ENCODE measurements at places on chromosomes 1 and 21.
A peak's percentile ranks its signal among the peaks of the same experiment; 100 is the strongest.

GRCh38 chr1:54812801-54813484, 11.8 kb upstream of the TTC22 start:
- DNase-seq, result no peak

DNA sequence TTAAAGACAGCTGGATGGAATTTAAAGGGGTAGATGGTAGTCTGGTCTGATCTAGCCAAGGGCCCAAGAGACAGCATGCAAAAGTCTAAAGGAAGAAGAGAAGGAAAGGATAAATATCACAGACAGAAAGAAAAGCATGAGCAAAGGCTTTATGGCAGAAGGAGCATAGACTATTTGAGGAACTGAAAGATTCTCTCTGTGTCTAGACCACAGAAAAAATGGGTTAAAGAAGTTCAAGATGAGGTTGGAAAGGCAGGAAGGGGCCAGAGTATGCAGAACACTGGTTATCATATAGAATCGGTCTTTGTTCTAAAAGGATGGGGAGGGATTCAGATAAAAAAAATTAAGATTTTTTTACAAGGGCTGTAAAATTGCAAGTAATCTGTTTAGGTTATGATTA, 136.8 kb upstream of the SGIP1 start:
- DNase-seq, result no peak

DNA sequence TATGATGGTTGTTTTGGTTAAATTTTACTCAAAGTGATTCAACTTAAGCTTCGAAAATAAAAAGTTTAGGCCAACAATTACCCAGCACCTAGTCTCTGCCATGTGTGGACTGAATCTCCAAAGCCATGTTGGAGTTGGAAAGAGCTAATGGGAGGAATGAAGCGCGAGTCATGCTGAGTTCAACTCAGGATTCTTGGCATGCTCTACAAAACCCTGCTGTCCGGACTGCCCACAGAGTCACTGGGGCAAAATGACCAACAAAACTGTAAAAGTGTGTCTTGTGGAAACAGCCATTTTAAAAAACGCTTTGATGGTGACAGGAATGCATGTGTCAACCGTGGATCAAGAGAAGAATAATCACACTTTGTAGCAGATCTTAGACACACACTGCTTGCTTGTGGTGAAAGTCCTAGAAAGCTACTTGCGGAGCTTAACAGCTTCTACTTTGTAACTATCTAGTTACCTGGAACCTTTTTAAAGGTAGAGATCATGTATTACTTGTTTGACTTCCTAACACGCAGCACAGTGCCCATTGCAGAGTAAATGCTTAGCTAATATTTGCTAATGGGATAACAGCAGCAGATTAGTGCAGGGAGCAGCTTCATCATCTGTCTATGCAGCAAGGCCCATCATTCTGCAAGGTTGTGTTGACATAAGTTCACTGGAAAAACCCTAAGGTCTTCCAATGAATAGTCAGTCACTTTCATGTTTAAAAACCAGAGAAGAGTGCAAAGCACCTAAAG, 7.0 kb upstream of the GBP6 start:
- DNase-seq, result no peak

DNA sequence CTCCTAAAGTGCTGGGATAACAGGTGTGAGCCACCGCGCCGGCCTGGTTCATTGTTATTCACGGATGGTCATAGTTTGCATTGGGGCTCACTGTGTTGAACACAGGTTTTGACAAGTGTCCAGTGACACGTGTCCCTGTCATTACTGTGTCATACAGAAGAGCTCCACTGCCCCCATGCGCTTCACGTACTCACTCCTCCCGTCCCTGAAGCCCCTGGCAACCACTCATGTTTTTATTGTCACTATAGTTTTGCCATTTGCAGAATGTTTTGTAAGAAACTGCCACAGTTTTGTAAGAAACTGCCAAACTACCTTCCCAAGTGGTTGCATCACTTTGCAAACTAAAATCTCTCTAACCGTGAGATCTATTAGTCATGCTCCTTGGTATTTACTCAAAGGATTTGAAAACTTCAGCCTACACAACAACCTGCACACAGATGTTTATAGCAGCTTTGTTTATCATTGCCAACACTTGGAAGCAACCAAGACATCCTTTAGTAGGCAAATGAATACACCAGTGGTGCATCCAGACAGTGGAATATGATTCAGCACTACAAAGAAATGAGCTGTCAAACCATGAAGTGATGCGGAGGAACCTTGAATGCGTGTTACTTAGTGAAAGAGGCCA, 163.2 kb upstream of the COL6A1 start:
- DNase-seq, result peak; percentile 13

DNA sequence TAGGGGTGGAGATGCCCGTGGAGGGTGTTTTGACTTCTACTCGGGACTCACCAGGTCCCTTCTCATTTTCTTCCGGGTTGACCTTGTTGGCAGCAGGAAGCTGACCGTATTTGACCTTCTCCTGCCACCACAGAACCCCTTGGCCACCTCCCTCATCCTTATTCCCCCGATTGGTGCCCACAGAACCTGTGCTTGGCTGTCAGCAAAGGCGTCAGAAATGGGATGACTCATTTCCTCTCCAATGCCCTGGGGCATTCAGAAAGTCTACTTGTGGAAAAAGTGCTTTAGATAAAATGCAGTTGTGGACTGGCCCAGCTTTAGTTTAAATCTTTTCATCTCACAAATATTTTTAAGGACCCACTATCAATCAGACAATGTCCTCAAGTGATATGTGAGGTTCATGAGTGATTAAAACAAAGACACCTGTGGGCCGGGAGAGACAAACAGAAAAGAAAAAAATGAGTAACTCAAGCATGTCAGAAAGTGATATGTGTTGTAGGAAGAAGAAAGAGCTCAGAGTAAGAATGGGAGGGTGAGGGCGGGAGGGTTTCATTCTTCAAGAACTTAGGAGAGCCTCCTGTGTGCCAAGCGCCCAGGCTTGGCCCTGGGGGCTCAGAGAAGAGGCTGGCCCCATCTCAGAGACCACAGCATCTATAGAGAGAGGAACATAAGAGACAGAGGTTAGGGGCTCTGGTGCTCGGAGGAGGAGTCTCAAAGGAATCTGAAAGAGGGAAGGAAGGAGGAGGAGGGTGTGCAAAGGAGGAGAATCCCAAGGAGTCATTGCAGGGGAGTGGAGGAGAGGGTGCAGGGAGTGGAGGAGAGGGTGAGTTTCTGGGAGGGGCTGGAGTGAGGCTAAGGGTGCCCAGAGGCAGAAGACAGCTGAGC, 221.6 kb upstream of the VAMP3 start:
- DNase-seq, result peak; percentile 4

- DNase-seq, result no peak
Observed at GRCh38 chr1:157274698-157275534, 136.7 kb upstream of the ETV3 start.

GRCh38 chr1:3078430-3078861, 9.4 kb downstream of the PRDM16 start:
- no peak for DNase-seq

GRCh38 chr21:42837421-42838211, 41.7 kb downstream of the WDR4 start:
- no peak for DNase-seq

DNA sequence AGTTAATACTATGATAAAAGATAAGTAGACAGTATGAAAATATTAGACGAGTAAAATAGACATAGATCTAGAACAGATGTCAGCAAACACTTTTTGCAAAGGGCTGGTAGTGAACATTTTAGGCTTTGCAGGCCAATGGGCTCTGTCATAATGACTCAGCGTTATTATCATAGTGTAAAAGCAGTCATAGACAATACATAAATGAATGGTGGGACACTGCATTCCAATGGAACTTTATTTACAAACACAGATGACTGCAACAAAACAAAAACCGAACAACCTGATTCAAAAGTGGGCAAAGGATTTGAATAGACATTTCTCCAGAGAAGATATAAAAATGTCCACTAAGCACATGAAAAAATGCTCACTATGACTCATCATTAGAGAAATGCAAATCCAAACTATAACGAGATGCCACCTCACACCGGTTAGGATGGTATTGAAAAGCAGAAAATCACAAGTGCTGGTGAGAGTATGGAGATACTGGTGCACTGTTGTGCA, 7.3 kb downstream of the GSTM5 start:
- no peak for DNase-seq

- no peak for DNase-seq
Observed at GRCh38 chr1:116175611-116176010, 64.4 kb downstream of the MAB21L3 start.

DNA sequence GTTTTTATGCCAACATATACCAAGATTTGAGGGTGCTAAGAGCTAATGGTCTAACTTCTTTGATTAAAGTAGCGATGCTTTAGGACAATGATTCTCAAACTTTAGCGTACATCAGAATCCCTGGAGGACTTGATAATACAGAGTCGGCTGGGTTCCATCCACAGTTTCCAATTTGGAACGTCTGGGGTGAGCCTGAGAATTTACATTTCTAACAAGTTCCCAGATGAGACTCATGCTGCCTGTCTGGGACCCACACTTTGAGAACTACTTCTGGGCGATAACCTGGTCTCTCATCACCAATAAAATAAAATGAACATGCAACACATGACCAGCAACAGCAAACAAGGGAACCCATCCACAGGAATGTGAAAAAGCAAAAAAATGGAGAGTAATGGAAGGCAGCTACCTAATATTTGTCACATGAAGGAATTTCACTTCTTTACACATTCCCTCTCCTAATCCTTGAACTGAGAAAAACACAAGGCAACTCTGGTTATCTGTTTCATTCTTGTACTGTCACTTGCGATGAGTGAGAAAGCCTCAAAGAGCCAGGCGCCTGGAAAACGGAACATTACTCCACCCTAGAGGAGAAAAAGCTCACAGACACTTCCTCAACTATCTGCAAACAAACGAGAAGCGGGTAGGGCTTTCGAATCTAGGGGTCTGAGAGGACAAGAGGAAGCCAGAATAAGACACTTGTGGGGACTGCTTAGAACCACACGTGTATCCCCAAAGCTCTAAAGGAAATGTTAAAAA, 14.0 kb downstream of the HSF2BP start:
- no peak for DNase-seq

DNA sequence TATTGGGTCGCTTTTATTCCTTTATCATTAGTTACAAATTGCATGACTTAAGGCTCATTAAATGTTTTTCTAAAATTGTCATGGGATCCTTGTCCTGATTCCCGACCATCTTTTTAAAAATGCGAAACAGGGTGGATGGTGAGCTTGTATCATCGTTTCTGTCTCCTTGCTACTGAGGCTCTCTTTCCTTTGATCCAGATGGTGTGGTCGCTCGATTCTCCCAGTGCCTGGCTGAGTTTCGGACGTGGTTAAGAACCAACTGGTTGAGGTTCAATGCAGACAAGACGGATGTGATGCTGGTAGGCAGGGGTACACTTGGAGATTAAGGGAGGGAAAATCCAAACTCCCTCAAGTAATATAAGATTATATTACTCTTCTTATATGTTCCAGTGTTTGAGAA, 1.2 kb downstream of the MIER1 start:
- DNase-seq, result no peak

GRCh38 chr1:85611425-85611824, 30.9 kb downstream of the CCN1 start:
- no peak for DNase-seq

GRCh38 chr1:64975127-64975526, 8.8 kb upstream of the JAK1 start:
- no peak for DNase-seq

All from activated CD4-positive, alpha-beta T cell treated with anti-CD3 and anti-CD28 coated beads, Interleukin-2, amount 50 U/mL, for 24 hours (primary cell).